Left ventricle myocardium superior (tissue), 1 donor: ENCODE measurements at places on chromosomes 2 and 18.

GRCh38 chr18:13273800-13274199 is 55.2 kb downstream of the LDLRAD4 start:
- no peak for DNase-seq

DNA sequence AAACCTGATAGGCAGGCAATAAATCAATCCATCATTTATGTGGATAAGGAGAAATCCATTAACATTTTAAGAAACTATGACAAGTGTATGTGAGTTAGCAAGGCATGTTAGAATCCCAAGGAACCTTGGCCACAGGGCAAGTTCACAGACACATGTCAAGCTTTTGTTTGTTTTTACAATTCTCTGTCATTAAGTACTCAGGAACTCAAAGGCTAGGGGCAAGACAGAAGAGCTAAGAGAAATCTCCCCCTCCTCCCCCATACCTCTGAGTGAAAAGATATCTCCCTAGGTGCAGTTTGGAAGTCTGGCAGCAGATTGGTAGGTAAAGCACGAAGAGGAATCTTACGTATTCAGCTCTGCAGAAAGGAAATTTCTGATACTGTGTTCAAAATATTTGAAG is 348.1 kb downstream of the IRS1 start:
- DNase-seq: no peak

GRCh38 chr2:65061910-65062339 is 5.7 kb downstream of the CEP68 start:
- DNase-seq: no peak

DNA sequence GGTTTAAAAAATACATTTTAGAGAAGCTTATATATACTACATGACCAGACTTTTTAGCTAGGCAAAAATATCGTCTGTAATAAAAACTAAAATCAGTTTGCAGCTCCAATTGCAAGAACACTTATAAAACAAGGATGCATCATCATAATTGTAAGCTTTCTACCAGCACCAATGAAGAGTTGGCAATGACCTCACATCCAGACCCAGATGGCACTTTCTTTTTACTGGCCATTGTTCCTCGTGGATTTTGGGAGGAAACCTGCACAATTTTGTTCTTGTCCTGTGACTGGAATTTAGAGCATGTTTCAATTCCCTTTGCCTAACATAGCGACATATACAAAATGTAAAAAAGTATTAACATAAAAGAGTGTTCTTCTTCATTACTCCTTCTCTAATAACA is 174.3 kb downstream of the ZNF521 start:
- no peak for DNase-seq

DNA sequence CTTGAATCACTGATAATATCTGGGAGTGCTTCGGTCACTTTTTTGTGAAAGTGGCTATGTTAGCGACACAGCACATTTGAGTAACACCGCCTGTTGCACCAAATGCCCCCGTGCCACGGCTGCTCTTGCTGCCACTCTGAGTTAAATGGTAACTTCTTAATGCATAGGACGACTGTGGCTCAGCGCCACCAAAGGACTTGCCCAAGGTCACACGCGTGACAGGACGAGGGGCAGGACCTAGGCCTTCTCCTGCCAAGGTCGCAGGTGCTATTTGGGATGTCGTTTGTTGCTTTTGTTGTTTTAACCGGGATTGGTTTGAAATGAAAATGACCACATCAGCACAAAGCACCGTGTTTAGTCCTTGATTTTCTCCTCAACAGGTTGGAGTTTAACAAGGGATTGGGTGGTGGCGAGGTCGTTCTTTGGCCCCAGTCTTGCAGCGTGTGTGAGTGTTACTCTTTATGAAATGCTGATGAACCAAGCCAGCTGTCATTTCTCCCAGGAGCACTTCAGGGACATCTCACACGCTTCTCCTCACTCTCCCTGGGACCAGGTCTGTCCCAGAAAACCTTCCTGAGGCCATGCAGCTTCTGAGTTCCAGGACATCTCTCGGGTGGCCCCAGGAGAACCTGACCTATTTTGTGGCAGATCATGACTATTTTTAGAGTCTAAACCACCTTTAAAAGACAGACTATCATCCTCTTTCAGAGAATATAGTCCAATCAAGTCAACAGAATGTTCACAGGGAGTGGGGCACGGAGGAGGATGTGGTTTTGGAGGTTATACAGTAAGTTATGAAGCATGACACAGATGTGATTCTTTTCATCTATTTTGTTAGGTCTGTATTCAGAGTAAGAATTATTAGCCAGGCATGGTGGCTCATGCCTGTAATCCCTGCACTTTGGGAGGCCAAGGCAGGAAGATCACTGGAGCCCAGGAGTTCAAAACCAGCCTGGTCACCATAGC is 49.9 kb downstream of the MTCL1 start:
- DNase-seq: no peak

DNA sequence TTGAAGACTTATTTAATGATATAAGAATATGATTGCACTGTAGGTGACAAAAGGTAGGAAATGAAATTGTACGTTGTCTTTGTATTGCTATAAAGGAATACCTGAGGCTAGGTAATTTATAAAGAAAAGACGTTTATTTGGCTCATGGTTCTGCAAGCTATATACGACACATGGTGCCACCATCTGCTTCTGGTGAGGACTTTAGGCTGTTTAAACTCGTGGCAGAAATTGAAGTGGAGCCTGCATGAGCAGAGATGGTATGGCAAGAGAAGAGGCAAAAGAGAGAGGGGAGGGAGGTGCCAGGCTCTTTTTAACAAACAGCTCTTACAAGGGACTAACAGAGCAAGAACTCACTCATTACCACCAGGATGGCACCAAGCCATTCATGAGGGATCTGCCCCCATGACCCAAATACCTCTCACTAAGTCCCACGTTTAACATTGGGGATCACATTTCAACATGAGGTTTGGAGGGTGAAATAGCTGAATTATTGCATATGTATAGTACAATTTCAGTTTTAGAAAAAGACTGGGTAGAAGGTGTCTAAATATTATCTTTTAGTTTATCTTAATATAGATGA is 86.8 kb downstream of the GULP1 start:
- no peak for DNase-seq

DNA sequence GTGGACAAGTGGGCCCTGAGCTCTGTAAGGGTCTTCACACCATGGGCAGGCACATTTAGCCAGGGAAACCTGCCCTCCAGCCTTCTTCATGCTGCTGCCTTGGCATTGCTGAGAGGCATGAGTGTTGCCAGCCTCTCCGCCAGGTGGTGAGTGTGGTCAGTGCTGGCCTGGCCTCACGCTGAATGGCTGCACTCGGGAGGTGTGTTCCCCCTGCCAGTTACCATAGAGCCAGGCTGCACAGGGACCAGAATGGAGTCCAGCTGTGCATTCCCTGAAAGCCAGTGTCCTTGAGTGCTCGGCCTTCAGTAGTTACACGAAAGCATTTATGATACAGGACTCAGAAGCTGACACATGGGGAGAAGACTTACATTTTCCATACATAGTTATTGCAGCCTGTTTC is 139.7 kb downstream of the ATP9B start:
- peak; percentile 62 for DNase-seq

DNA sequence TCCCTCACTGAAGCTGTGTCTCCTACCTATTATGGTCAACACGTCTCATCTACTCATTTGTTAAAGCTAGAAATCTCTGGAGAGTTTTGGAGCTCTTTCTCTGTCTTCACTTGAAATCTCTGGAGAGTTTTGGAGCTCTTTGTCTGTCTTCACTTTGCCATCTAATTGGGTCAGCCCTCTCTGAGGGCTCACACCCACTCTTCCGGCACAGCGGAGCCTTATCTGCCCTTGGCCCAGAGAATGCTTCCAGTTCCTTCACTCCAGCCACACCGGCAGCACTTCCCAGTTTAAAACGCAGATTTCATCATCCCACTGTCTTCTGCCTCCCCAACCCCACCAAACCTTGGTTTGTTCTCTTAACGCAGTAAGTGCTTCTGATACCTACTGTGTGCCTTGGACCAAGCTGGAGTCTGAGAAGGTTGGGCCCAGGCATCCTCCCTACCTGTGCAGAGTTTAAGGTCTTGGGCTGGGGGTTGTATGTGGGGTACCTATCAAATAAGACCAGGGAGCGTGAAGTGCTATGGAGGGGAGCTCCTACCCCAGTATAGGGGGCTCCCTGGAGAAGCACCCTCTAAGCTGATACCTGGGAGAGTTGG is 5.0 kb downstream of the HPCAL1 start:
- DNase-seq: no peak

DNA sequence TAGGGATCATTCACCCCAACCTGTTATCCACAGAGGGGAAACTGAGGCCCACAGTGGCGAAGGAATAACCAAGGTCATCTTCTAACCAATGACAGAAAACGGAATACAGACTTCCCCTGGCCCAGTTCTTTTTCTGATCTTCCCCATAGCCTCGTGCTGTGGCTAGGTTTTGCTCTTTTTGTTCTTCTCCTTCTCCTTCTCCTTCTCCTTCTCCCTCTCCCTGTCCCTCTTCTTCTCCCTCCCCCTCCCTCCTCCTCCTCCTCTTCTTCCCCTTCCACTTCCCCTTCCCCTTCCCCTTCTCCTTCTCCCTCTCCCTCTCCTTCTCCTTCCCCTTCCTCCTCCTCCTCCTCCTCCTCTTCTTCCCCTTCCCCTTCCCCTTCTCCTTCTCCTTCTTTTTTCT is 12.9 kb upstream of the TWIST2 start:
- DNase-seq: no peak

DNA sequence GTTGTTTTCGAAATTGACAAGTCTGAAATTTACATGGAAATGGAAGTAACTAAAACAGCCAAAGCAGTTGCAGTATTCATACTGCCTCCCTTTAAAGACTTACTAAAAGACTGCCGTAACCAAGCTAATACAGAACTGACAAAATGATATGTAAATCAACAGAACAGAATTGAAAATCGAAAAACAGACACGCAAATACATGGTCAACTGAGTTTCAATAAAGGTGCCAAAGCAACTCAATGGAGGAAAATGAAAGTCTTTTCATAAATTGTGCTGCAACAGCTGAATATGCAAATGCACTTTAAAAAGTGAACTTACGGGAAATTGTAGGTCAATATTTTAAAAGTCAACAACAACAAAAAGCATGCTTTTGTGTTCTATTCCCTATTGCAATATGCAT is 34.2 kb downstream of the TMEM131 start:
- DNase-seq: no peak

DNA sequence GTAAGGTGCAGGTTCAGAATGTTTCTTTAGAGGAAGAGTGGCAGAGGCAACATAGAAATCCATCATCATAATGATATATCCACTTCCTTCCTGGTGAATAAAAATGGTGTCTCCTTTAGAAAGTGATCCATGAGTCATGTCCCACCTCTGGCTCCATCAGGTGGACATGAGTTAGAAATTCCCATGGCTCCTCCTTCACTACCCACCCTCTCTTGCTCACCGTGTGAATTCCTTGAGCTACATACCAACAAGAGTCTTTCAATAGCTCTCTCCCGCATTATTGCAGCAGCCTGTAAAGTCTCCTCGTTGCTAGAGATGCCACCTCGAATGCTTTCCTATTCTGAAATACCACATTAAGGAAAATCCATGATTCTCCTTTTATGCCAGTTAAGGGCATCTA is 317.6 kb downstream of the LNPK start:
- DNase-seq: no peak

GRCh38 chr18:9353596-9353995 is 19.0 kb downstream of the TWSG1 start:
- DNase-seq: no peak
